ENCODE measurements at places on chromosomes 3 and 15. TPM values are rescaled to one million over a fixed set of nuclear protein-coding genes. Genes with fewer than 3 reads are reported as not detected.
A peak's percentile ranks its signal among the peaks of the same experiment; 100 is the strongest.

- no peak for DNase-seq
Observed at GRCh38 chr3:105401691-105402149, 35.0 kb downstream of the ALCAM start.

DNA sequence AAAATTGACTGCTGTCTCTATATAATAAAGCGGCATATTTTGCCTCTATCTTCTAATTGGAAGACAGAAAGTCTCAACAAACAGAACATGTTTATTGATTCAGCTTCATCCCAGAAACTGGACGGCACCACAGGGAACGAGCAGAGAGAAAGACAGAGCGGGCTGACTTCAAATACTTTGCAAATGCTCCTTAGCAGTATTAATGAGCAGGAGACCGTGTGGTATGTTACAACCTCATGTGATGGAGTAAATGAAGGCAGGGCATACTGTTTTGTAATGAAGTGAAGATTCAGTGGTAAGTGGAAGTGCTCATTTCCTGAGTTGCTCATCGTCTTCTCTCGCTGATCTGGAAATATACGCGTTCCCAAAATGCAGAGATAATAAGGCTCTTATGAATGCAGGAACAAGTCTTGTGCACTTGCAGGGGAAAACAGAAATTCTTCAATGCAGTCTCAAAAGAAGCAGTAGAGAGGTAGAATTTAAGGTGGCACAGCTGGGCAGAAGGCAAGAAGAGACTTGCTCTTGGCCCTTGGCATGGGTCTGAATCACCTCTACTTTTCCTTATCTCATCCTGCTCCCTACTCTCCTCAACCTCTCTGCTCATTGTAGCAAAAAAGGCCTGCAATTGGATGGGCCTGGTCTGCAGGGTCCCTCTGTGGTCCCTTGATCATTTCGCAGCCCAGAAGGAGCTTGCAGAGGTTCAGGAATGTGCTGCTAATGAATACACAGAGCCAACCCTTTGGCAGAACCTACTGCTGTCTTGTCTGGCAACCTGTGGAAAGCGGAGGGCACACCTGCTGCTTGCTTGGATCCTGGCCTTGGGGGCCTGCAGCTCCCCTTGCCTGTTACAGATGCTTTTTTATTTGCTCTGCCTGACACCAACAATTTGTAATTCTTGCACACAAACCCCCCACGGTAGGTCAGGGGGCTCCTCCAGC lies 604.9 kb upstream of the CFAP20DC start:
- DNase-seq = no peak

- DNase-seq = no peak
Observed at GRCh38 chr3:109869586-109869985, 532.2 kb upstream of the DPPA4 start.

DNA sequence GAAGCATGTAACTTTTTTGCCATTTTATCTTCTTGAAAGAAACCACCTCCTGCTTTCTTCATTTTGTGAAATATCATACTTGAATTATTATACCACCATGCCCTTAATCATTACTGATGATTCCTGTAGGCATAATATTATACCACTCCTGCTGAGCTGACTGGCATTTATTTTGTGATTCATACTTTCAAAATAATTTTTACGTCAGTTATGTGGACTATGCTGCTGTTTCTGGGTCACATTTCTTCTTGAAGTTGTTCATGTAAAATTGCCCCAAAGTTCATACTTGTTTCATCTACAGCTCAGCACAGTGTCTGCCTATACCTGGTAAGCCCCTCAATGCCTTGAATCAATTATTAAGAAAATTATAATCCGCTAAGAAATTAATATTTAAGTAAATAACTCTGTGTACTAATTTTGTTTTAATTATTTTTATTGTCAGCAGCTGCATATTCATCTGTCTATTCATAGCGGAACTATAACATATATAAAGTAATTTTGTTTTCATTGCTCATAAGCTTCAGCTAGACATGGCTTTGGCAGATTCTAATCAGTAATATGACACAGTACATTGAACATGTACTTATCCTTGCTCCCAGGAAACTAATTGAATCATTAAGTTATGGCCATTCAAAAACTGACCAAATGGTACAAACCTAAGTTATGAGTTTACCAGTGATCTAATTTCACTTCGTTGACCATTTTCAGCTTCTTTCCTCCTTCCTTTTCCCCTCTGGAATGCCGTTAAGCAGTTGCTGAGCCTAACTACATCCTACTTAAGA lies 160.0 kb downstream of the NAALADL2 start:
- no peak for DNase-seq

DNA sequence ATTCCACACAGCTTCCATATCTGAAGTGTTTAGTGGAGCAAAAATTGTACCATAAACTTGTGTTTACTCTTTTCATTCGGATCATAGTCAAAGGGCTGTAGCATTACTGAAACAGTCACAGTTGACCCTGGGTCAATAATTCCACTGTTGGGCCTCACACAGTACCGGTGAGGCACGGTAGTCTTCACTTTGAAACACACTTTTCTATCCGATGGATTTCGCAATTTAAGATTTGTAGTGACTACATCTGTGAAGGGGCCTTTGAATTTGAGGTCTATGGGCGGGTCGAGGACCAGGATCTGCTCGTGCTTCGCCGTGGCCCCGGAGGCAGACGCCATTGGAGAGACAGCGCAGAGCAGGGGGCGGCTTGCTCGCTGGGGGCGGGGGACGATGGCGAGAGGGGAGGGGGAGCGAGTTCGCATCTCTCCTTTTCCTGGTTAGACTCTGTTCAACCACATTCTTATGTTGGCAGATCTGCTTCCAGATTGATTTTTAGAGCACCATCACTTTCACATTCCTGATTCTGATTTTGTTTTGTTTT lies 19.8 kb downstream of the RLBP1 start:
- no peak for DNase-seq

- DNase-seq = no peak
Observed at GRCh38 chr3:52022323-52023100, 26.8 kb upstream of the RPL29 start.

DNA sequence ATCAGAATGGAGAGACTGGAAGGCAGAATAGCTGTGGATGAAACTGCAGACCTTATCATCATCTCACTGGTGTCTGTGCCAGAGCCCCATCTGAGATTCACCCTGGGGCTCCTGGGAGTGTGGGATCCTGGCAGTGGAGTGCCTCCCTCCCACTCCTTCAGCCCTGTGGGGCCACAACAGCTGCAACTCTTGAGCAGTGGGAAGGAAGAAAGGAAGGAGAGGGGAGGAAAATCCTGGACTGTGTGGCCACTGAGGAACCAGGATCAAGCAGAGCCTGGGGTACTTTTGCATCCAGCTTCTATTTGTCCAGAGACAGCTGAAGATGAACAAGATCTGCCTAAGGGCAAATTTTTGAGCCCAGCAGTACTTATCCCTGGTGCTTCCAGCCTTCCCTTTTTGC lies 13.1 kb upstream of the ALDH1A2 start:
- DNase-seq = no peak

- peak; percentile 18 for DNase-seq
Observed at GRCh38 chr15:35728219-35728940, 182.4 kb upstream of the DPH6 start.

DNA sequence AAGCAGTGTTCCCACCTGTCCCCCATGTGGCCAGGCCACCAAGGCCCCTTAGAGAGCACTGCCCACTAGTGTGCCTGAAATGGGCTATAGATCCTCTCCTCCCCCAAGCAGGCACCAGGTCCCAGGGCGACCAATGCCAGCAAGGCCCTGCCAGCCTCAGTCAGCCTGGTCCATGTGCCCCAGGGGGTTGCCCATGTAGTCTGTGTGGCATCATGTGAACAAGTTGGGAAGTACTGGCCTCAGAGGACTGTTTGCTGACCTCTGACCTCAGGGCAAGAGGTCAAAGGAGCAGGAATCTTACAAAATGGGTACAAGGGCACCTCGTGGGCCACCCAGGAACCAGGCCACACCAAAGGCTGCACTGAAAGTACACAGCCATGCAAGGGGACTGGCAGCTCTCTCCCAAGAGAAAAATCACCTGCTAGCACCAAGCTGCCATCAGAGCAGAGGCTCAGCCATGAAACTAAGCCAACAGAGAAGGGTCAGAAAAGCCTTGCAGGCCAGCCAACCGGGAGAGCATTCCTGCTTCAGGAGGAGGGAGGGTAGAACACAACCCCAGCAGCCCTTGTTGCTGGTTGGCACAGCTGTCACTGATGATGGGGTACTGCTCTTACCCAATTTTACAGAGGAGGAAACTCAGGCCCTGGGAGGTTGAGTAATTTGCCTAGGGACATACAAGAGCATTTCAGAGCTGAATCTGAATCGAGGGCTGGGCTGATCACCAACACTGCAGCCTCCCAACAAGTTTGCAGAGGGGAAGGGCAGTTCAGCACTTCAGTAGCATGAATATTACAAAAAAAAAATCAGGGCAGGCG lies 5.2 kb upstream of the FURIN start:
- no peak for DNase-seq

DNA sequence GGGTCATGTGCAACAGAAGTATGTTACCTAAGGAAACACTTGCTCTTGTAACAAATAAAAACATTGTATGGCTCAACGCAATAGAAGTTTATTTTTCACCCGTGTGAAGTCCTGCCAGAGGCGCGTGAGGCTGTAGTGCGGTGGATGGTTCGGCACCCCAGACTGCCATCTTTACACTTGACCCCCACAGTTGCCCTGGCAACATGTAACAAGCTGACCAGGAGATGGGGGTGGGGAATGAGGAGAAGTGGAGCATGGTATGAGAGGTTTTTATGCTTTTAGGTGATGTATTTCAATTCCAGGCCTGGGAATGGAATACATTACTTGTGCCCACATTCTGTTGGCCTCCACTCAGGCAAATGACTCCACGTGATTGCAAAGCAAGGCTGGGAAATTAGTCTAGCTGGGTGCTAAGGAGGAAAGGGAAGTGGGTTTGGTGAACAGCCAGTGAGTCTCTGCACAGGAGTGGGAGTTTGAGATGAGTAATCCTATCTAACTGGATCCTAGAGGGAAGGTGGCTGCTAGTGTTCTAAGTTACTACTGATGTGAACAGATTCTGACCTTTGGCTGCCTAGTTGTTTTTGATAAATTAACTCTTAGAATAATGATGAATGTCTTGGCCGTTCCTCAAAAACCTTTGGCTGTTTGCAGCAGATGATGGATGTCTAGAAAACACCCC lies 33.8 kb upstream of the GREM1 start:
- DNase-seq = no peak

DNA sequence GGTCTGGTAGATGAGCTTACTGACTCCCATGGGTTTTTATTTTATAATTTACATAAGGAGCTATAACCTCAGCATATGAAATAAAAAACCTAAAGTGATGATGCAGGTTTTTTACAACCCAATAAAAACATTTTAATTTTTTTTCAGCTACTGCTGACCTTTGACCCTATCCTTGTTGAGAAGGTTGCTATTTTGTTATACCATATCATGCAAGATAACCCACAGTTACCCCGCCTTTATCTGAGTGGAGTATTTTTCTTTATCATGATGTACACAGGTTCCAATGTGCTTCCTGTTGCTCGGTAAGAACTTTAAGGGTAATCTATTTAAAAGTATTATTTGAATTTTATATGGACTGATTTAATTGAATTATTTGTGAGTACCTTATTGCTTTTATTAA lies 70.8 kb downstream of the DNAJC13 start:
- DNase-seq = no peak

GRCh38 chr3:46856576-46857471 lies 6.4 kb downstream of the MYL3 start:
- no peak for DNase-seq

DNA sequence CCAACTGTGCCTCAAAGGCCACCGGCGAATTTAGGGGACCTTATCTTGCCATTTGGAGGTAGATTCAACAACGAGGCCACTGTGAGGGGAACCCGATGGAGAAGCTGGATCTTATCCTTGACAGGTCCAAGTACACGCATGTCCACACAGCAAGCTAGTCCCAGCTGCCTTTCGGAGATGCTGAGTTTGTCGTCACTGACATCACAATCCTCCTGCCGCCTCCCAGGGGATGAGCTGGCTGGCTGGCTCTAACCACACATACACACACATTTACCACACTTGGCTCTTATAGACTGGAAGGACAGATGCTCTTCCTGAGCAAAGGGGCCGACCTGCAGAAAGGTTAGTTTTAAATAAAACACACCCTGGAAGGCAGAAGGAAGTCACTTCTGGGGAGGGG lies 176.3 kb downstream of the STT3B start:
- DNase-seq = no peak

DNA sequence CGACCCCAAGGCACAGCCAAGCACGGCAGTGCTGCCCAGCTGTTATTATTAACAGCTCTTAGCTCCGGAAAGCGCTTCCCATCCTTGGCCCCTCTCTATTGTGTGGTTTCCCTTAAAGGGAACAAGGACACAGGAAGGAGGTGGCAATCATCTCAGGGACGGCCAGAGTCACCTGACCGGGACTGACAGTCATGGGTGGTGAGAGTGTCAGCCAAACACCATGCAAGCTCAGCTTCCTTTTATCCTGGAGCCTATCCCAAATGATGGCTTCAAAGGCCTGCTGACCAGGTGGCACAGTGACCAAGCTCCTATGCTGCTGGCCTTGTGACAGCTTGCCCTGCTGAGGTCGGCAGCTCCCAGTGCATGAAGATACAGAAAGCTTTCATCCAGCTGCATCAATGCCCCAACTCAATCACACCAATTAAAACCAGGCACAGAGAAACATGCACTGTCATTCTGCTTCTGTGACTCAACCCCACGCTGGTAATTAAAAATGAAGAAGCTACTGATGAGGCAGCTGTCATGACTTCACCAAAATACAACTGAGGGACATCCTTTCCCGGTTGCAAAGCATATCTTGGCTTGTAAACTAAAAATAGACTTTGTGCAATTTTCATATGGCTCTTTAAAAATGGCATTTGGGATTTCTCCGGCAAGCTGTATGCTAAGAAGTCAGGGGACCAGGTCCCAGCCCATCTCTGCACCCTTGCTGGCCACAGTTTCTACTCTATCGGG lies 34.0 kb downstream of the PCSK6 start:
- no peak for DNase-seq

DNA sequence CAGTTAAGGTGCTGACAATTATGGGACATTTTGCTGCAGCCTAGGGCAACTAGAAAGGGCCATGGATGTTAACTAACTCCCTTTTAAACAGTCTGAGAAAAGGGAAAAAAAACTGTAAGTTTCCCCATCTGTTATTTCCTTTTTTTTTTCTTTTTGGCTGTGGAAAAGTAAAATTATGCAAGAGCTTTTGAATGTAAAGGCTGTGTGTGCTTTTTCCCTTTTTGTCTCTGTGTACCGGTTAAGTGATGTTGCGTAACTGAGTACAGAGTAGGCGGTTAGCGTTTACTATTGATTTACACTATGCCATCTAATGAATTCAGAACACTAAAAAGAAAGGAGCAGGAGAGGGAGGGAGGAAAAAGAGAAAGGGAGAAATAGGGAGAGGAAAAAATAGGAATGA lies 403.6 kb downstream of the TIGIT start:
- DNase-seq = no peak

DNA sequence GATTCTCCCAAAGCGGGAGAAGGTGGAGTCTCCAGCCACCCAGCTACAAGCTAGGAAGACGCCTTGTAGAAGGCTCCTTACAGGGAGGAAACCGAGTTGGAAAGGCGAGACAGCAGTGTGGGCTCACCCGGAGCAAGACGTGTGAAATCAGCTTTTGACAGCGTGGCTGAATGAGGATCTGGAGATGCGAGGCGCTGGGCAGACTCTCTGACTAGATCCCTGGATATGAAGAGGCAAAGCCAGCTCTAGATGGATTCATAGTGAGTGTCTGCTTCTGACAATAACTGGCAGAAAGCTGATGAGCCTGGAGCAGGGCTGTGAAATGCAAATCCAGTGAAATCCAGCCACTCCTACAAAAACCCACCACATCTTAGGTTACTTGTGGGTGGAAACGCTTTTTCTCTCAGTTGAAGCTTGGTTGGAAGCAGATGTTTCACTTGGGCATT lies 41.0 kb downstream of the GOLGA6A start:
- DNase-seq = no peak

Gene TEX9
- total RNA-seq = 12.8 TPM

Gene FETUB
- total RNA-seq = not detected

Gene OR5H1
- not detected for total RNA-seq

Gene CORO2B
- total RNA-seq = 2.9 TPM
